ENCODE measurements at places on chromosomes 13 and 19.

DNA sequence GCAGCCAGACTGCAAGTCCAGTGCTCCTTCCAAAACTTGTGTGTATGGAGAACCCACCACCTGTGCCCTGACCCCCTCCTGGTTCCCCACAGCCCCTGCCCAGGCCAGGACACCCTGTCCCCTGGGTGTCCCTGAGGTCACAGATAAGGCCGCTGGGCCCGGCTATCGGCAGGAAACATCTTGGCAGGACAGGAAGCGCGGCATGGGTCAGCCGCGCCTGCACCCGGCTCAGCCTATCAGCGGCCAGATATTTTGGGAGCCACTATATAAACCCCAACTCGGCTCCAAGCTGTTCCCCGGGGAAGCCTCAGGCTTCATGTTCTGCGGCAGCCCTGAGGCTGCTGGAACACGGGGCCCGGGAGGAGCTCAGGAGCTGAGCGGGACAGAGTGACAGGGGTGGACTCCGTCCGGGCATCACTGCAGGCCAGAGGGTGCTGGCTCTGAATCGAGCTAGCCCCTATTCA, 60.8 kb downstream of the AP1M1 start:
- no peak for DNase-seq

DNA sequence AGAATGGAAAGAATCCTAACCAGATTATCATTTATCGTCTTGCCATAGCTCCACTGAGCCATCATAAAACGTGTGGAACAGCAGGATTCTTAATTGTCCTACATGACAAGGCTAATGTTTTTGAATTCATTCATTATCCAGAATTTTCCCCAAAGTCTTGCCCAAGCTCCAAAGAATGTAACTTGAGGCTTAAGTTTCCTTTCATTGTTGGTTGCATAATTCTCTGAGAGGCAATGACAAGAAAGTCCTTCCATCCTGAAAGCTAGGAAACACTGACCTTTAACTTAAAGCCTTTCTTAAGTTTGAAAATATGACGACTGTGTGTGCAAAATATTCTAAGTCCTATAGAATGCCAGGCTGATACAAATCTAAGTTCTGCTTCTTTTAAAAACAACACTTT, 546.1 kb downstream of the SUCLA2 start:
- DNase-seq, result no peak

- no peak for DNase-seq
Measured at GRCh38 chr13:112775791-112776279, 86.0 kb downstream of the ATP11A start.

DNA sequence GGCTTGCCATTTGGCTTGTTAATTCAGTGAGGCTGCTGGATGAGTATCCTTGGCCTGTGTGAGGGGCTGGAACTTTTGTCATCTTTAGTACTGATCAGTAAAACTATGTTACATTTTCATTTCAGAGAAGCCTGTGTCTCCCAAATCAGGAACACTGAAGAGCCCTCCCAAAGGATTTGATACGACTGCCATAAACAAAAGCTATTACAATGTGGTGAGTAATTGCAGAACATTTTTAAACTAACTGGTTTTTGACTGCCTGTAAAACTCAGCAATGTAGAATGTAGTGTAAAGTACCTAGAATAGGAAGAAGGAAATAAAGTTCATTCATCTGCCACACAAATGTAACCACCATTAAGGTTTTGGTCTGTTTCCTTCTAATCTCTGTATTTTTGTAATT, 87.4 kb upstream of the TEX29 start:
- no peak for DNase-seq

GRCh38 chr13:44669534-44669933, 93.4 kb upstream of the TSC22D1 start:
- DNase-seq, result no peak

- no peak for DNase-seq
Measured at GRCh38 chr13:49669735-49670309, 21.5 kb downstream of the EBPL start.

DNA sequence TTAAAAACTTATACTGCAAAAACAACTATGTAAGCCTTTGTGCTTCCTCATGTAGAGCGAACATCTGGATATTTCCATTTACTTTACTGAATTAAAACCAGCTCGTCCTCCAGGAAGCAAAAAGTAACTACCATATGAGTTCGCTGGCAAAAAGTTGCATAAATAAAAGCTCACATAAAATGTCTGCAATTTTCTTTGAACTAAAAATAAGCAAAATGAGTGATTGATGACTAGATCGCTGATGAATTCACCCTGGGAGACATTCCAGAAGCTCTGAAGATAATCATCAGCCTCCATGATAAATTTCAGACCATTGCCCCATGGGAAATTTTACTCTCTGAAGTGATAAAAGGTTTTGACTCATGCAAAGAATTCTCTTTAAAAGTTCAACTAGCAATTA, 67.3 kb upstream of the SACS start:
- DNase-seq, result no peak

DNA sequence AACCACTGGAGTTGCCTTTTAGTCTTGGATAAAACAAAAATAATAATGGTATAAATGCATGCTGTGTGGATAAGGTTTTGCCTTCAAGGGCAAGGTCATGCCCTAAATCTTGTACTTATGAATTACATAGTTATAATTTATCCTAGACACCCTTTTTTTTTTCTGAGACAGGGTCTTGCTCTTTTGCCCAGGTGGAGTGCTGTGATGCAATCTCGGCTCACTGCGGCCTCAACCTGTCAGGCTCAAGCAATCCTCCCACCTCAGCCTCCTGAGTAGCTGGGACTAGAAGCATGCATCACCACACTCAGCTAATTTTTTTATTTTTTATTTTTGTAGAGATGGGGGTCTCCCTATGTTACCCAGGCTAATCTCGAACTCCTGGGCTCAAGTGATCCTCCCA, 7.7 kb upstream of the DACT3 start:
- no peak for DNase-seq

DNA sequence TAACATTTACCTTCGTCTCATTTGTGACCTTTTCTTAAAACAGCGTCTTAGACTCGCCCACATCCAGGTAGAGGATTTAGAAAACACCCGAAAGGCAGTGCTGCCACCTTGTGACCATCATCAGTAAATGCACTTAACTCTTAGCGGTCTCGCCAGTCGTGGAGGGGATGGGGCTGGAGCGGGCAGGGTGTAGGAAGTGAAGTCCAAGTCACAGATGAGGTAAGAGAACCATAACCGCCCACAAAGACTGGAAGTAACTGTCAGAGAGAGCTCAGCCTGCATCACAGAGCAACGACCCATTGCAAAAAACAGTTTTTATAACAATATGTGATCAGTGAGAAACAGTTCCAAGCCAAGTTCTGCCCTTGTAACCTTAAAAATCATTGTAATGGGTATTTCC, 10.7 kb upstream of the CEACAM3 start:
- peak; percentile 49 for DNase-seq

GRCh38 chr13:87769445-87769844, 98.3 kb downstream of the SLITRK5 start:
- DNase-seq, result no peak

- DNase-seq, result no peak
Measured at GRCh38 chr13:48866249-48866648, 109.5 kb upstream of the FNDC3A start.

DNA sequence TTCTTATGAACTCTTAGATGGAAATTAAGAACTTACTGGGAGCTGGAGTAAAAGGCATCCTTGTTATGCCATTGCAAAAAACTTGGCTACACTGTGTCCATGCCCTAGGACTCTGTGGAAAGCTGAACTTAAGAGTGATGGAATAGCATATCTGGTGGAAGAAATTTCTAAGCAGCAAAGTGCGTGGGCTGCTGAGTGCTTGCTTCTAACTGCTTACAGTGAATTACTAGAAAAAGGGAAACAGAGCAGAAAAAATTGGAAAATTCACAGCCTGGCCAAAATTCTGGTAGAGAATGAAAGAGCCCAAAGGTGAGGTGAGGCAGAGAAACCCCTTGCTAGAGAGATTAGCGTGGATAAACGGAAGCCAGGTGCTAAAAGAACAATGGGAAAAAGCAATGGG, 44.3 kb downstream of the ALOX5AP start:
- DNase-seq, result no peak

DNA sequence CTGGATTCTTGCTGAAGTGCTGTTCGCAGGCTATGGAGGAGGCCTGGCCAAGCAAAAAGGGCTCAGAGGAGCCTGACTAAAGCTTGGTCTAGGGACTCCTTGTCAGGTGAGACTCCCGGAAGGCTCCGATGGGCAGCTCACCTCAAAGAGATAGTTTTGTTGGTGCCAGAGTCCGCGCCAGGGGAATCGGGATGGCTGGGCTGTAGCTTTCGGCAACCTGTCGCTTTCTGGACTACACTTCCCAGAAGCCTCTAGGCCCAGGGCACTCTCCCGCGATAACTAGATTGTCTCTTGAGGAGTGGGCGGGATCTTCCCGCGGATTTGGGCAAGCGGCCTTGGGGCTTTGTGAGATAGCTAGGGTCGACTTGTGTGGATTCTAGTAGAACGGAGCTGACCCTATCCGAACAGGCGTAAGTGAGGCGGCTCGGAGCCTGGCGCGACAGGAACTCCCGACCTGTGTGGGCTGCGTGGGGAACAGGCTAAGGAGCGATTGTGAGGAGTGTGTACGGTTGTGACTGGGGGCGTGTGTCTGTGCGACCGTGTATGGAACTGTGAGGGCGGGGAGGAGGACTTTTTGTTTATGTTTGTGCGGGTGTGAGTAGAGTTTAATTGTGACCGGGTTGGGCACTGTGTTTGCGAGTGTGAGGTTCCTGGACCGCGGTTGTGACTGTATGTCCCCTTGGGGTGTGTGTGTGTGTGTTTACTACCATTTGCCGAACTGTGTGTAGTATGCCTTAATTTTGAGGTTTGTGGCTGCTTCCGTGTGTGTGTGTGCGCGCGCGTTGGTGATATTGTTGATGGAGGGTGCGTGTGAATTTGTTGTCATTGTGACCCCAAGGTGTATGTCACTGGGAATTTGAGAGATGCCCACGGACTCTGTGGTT, at the start of gene ZNF345:
Gene ZNF345, plus strand, starts transcription at position 318 of the 884 bp plus-strand sequence. CDS start 25,955 bp downstream, outside the sequence.
- DNase-seq, result peak; percentile 60

GRCh38 chr13:42746866-42747265, 34.5 kb upstream of the FAM216B start:
- no peak for DNase-seq

DNA sequence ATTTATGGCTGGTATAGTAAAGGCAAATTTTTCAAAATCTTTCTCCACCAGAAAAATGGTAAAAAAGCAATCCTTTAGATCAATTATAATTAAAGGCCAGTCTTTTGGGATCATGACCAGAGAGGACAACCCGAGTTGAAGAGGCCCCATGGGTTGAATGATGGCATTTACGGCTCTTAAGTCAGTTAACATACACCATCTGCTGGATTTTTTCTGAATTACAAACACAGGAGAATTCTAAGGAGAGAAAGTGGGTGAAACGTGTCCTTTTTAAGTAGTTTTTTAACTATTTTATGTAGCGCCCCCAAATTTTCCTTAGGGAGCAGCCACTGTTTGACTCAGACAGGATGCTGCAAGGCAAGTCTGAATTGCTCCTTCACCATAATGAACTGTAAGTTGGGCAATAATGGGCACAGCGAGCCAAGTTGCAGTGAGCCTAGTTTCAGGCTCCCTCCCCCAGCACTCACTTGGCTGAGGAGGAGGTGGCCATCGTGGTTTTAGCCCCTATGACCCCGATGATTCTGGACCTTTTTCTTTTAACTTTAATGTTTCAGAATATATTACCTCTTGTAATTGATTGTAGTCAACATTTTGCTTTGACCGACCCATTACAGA, 13.6 kb upstream of the ZNF611 start:
- DNase-seq, result no peak

- DNase-seq, result no peak
Measured at GRCh38 chr13:80030491-80030890, 310.4 kb downstream of the SPRY2 start.

DNA sequence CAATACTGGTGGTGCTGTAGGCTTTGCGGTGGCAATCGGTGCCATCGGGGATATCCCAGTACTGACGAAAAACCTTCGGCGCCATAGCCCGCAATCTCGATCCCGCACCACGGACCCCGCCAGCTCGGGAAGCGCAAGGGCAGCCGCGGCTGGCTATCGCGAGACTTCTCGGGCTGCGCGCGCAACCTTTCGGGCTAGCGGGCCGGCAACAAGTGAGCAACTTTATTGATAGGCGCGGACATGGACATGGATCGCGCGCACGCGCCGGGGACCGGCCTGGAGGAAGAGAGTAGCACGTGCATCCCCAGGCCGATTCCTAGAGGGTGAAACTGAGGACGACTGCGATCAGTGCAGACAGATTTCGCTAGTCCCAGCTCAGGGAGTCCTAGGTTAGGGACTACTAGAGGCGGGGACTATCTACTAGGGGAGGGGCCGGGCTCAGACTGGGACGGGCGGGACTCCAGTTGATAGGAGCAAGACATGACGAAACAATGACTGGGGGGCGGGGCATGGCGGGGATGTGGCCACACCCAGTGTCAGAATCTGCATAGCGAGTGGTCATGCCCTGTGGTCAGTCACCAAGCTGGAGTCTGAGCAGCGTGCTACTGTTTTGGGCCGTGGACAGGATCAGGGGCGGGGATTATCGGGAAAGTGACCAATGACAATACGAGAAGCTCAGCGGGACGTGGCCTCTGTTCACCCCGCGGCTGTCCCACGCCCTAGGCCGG, at the start of gene NDUFA11:
Gene NDUFA11, minus strand, starts transcription at position 167 of the 728 bp plus-strand sequence. Its CDS starts 82 bp downstream, at position 85.
- peak; percentile 96 for DNase-seq

GRCh38 chr13:43272851-43273250, 249.5 kb downstream of the DNAJC15 start:
- DNase-seq, result no peak

DNA sequence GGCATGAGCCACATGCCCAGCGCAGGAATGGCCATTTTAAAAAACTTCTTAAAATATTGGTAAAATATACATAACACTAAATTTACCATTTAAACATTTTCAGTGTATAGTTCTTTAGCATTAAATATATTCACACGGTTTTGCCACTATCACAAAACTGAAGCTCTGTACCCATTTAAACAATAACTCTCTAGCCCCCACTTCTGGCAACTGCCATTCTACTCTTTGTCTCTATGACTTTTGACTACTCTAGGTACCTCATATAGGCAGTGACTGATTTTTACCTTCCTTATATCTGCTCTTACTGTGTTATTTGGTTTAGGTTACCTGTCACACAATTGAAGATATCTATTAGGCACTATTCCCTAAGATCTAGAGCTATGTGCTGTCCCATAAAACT, 2.3 kb upstream of the KBTBD7 start:
- no peak for DNase-seq

GRCh38 chr19:46115396-46116106, 8.9 kb downstream of the IGFL3 start:
- peak; percentile 46 for DNase-seq

GRCh38 chr13:105796081-105796480, 739.4 kb downstream of the EFNB2 start:
- DNase-seq, result no peak

Data from stimulated activated CD8-positive, alpha-beta memory T cell treated with anti-CD3 and anti-CD28 coated beads, Interleukin-2, amount 100 ng/mL, for 48 hours (primary cell).